ENCODE measurements at places on chromosomes 12 and 14.

DNA sequence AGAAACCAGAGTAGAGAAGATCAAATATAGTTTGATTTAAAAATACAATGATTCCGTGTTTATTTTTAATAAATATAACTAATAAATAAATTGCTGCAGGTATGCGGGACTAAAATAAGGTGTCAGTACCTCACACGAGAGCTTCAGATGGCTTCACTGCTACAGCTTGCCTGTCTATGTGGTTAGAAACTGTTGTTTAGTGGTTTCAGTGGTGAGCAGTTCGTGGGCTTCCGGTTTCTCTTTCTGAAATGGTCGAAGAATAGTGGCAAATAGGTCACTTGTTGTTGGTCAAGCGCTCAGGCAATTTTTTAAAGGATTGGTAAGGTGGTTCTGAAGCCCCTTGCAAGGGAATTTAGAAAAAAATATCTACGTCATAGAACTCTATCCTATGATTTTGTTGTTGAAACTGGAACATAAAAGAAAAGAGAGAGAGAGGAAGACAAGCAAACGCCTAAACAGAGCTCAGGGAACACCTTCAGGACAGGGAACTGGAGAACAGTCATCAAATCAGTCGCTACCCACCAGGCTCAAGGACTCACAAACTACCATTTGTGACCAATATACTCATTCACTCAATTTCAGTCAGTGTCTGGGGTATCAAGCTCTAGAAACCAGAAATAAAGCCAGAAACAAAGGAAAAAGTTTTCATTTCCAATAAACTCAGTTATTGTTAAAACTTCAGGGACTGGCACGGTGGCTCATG lies 31.3 kb downstream of the GABARAPL1 start:
- peak; percentile 33 for DNase-seq

DNA sequence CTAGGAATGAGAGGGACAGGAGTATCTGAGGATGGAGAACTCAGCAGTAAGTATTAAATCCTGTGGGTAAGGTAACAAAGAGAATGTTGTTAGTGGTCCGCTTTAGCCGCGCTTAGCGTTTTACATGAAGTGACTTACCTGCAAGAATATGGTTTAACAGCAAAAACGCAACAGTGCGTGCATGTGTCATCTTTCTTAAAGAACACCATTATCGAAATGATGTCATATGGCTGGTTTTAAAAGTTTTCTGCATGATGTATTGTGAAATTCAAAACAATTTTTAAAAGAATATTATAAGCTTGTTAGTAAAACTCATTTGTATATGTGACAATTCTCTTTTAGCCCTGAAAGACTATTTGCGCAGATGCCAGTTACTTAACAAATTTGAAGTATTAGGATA lies 1.7 kb downstream of the LEMD3 start:
- DNase-seq: no peak

- no peak for DNase-seq
Measured at GRCh38 chr14:102197317-102197853, 57.7 kb downstream of the WDR20 start.

DNA sequence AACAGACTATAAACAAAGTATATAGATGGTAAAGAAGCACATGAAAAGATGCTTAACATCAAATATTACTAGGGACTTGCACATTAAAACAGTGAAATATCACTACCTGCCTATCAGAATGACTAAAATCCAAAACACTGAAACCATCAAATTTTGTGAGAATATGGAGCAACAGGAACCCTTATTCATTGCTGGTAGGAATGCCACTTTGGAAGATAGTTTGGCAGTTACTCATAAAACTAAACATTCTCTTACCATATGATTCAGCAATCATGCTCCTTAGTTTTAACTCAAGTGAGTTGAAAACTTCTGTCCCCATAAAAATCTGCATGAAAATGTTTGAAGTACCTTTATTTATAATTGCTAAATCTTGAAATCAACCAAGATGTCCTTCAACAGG lies 297.6 kb downstream of the DAD1 start:
- no peak for DNase-seq

- DNase-seq: no peak
Measured at GRCh38 chr12:119012179-119012578, 30.8 kb downstream of the SRRM4 start.

DNA sequence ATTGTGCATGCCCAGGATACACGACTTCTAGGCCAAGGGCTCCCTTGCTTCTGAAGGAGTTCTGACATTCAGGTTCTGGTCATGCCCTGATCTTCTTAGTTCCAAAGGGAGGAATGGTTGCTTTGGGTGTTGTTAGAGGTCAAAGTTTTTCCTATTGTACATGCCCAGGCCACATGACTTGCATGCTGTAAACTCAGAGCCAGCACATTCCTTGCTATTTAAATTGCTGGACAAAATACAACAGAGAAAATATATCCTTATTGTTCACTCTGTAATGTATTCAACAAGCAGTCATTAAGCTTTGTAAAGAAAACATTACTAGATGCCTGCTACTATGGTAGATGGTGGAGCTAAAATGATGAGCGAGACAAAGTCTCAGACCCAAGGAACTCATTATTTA lies 71.2 kb upstream of the COCH start:
- no peak for DNase-seq

DNA sequence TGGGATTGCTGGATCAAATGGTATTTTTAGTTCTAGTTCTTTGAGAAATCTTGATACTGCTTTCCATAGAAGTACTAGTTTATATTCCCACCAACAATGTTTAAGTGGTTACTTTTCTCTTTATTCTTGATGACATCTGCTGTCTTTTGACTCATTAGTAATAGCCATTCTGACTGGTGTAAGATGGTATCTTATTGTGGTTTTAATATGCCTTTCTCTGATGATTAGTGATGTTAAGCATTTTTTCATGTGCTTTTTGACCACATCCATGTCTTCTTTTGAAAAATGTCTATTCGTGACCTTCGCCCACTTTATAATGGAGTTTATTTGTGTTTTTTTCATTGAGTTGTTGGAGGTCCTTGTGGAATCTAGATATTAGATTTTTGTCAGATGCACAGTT lies 865.7 kb downstream of the SLC6A15 start:
- DNase-seq: no peak

DNA sequence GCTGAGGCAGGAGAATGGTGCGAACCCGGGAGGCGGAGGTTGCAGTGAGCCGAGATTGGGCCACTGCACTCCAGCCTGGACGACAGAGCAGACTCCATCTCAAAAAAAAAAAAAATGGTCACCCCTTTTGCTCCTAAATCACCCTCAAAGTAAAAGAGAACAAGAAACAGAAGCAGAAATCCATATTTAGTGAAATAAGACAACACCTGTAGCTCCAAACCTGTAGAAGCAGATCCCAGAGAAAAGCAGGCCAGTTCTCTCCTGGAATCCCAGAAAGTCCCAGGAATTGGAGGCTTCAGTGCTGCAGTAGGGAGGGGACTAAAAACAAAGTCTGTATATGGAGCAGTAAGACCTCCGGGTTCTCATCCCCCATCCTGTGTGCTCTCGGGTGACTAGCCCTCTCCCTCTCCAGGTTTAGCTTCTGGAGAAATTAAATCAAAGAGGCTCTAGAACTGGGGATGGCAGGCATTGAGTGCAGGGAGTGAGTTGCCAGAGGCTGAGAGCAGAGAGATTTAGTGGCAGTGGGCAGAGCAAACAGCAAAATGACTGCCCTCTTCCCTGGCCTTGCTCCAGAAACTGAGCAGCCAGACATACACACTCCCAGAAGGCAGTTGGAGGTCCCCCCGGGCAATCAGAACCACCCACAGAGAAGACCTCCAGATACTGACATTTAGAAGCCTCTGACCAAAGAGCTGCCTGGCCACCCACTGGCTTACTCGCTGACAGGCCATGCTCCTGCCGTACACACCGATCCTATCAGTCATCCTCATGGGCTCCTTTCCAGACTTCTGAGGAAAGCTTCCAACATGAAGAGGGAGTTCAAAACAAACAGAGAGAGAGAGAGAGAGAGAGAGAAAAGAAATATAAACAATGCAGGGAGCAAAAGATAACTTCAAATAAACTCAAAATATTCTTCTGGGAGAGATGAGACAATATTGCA lies 6.3 kb upstream of the MLXIP start:
- no peak for DNase-seq

DNA sequence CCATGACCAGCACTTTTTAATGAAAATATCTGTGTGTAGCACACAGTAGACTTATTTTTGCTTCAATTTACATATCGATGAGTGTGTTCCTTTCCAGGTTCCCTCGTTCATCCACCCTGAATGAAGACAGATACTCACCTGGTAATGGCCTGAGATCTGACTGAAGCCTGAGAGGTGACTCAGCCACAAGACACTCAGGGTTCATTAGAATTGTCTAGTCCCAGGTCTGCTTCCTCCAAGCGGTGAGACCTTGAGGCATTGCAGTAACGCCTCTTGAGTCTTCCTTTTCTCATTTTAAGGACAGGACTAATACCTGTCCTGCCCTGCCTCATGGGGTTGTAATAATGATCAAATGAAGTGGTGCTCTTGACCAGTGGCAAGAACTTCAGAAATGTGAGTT lies 11.5 kb upstream of the KCNK13 start:
- DNase-seq: no peak

DNA sequence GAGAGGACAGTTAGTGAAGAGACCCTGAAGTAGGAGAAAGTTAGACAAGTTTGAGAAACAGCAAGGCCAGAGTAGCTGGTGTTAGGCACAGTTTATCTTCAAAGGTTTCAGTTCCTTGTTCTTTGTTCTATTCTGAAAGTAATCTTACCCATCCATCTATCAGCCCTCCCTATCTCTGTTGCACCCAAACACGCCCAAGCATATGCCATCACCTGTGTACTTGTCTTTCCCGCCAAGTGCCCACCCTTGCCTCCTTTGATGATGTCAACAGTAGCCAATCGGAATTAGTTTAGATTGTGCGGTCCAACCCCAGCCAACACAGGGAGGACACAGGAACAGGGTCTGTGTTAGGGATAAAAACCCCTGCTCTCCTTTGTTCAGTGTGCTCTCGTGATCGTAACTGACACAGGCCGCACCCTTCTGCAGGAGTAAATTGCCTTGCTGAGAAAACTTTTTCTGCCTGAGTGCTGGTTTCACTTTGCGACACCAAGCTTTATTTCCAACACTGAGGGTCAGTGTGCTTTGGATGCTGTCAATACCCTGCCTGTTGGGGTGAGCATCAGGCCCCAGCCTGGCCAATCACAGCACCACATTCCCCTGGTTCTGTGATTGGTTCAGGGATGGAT lies 4.7 kb upstream of the TMEM229B start:
- DNase-seq: peak; percentile 32

DNA sequence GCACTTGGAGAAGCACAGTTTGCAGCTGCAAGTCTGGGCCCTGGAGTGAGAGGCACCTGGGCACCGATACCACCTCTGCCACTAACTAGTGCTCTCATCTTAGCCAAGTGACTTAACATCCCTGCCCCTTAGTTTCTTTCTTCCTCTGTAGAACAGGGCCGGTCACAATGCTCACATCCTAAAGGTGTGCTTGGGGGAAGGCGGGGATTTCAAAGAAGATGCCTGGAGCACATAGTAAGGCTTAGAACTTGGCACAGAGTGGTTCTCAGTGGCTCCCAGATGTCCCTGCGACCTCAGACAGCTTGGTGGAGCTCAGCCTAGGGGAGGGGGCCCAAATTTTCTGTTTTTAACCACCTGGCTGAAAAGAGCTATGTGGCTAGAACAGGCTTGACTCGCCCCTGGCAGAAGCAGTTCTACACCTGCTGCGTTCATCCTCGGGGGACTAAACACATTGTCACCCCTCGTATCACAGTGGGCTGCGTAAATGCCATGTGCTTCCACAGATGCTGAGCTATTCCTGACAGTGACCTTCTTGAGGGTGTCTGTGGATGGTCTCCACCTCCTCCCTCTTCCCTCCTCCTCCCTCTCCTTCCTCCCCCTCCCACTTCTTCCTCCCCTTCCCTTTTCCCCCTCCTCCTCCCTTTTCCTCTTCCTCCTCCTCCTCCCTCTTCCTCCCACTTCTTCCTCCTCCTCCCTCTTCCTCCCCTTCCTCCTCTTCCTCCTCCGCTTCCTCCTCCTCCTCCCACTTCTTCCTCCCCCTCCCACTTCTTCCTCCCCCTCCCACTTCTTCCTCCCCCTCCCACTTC lies 112.1 kb downstream of the PHETA1 start:
- DNase-seq: no peak

DNA sequence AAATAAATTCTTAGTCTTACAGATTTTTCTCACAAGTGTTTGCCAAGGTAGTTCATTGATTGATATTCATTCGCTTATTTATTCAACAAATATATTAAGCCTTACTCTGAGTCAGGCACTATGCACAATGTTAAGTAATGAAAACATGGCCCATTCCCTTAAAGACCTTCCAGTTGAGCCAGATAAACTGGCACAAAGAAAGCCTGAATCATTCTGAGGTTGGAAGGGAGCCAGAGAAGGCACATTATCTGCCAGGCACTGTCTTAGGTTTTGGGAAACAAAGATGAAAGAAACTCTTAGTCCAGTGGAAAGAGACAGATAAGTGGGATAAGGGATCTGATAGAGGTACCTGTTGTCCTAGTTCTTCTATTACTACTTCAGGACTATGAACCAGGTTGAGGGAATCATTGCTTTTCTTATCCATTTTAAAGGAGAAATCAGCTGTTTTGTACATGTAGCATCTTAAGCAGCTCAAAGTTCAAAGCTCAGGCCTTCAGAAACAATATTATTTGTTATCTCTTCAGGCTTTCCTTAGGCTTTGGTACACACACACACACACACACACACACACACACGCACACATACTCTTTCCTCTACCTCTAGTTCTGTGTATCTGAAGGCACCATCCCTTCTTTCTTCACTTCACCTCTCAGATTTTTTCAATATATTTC lies 27.0 kb downstream of the PDE6H start:
- no peak for DNase-seq

- no peak for DNase-seq
Measured at GRCh38 chr12:82069931-82070514, 288.2 kb downstream of the CCDC59 start.

GRCh38 chr12:98699586-98699985 lies 54.5 kb downstream of the APAF1 start:
- DNase-seq: no peak

GRCh38 chr14:70366911-70367310 lies 7.4 kb upstream of the COX16 start:
- no peak for DNase-seq

GRCh38 chr14:68217791-68218340 lies 398.3 kb downstream of the RAD51B start:
- DNase-seq: no peak

DNA sequence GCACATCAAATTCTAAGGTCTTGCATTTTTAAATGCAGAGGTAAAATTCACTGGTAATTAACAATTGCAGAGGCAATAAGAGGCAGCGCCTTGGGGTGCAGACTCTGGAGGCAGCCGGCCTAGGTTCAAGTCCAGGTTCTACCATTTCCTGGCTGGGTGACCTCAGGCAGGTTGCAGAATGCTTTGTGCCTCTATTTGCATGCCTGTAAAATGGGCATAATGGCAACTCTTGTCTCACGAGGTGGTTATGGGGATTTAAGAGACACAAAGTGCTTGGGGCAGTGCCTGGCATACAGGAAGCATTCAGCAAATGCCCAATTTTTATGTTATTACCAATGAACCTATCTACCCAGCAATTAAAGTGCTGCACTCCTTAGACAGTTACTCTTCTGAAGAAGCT lies 180.0 kb upstream of the LHX5 start:
- no peak for DNase-seq

- DNase-seq: no peak
Measured at GRCh38 chr12:95593266-95593871, 42.1 kb upstream of the USP44 start.

- DNase-seq: no peak
Measured at GRCh38 chr14:31411218-31411727, 9.1 kb downstream of the HEATR5A start.
